Stimulated activated CD4-positive, alpha-beta T cell treated with anti-CD3 and anti-CD28 coated beads, TNF-alpha, amount 100 ng/mL, for 4 hours (primary cell): ENCODE measurements at places on chromosomes 6 and 20.

DNA sequence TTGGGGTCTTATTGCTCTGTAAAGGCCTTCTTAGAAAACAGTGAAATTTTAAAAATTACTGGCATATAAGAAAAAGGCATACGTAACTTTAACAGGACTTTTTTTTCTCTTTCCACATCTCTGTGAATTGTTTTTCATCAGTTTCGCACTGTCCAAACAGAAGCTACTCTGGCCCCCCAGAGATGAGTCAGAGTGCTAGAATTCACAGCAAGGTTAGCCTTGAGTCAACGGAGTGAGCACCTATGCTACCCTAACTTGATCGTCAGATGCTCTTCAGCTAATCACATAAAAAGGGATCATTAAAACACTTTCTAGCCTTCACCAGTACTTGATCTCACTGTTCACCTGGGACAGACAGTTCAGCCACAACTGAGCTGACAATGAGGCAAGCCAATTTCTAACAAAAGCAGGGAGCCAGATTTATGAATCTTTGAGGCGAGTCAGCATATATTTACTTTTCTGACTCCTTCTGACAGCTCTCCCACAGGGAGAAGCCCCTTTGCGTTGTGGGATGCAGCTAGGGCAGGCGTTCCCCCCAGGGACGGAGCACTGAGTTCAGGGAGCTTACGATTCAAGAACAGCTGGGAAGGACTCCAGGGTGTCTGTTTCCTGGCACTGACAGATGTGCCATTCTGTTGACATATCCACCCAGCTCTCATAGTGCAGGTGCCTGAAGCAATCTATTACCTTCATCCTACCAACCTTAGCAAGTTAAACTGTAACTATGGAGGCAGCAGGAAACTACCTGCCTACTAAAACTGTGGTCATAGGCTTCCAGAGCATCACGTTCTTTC is 46.4 kb upstream of the SPDEF start:
- DNase-seq: no peak

- DNase-seq: no peak
Observed at GRCh38 chr6:147194652-147195411, 9.4 kb upstream of the STXBP5 start.

- DNase-seq: no peak
Observed at GRCh38 chr6:22637782-22638181, 68.4 kb downstream of the HDGFL1 start.

DNA sequence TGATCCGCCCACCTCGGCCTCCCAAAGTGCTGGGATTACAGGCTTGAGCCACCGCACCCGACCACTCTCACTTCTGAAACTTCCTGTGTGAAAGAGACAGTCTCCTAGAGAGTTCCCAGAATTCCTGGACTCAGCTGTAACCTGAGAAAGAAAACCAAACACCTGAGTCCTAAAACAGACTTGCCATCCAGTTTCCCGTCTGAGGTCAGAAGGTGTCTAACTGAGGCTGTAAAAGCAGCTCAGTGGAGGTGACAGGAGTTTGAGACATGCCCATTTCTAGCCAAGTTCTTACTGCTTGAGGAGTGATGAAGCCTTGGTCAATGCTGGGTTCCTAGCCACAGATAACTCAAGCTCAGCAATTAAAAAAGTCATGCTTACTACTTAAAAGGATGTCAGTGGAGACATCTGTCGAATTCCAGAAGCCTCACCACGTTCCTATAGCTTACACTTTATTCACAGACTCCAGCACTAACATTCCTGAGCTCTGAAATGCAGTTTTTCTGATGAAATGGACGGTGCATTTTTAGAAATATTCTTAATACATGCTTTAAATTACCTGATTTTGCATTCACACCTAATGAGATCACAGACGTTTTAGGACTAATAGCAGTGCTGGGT is 6.1 kb downstream of the UQCC2 start:
- DNase-seq: no peak

DNA sequence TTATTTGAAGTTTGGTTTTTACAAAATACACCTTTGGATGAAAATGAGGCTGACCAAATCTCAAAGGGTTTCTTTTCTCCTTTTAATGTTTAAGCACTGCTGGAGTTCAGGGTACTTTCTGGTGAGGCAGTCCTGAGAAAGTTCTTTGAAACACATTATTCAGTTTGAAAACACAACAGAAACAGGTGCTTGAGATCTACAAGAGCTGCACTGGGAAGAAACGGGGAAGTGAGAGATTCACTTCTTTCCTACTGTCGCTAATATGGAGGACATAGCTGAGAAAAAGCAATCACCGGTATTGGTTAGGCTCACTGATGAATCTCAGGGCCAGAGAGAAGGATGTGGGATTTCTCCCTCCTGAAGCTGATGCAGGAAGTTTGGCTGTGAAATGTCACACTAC is 22.9 kb upstream of the TMEM170B start:
- DNase-seq: no peak

GRCh38 chr6:136011475-136011874 is 160.0 kb downstream of the PDE7B start:
- no peak for DNase-seq

- DNase-seq: no peak
Observed at GRCh38 chr20:49501917-49502316, 19.4 kb upstream of the KCNB1 start.

DNA sequence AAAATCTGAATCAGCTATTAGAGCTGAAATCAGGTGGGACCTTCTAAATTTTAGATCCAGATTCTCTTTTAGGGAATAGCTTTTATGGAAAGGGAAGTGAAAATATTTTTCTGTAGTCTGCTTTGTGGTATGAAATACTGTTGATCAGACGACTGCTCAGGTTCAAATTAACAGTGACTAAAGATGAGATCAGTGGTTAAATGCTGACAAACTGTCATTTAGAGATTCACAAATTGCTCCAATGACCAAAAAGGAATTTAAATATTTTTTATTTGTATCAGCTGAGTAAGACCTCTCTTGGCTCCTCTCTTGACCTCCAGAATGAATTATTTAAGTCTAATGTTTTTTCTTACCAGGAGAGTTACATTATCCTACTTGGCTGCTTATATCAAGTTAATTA is 77.3 kb downstream of the KCNQ5 start:
- no peak for DNase-seq

DNA sequence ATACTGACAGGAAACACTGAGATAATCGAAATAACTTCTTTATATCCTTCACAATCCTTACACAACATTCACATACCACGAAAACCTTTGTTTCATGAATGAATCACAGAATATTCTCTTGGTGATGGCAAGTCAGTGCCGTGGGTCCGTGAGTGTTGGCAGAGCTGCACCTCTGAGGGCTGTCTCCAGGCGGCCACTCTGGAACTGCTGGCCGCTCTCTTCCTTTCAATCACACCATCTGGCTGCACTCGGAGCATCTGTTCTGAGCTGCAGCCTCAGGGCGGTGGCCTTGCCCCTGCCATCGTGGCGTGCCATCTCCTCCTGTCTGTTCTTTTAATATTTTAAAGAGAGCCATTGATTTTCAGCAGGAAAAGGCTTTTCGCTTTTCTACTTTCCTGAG is 129.4 kb upstream of the AFDN start:
- no peak for DNase-seq

DNA sequence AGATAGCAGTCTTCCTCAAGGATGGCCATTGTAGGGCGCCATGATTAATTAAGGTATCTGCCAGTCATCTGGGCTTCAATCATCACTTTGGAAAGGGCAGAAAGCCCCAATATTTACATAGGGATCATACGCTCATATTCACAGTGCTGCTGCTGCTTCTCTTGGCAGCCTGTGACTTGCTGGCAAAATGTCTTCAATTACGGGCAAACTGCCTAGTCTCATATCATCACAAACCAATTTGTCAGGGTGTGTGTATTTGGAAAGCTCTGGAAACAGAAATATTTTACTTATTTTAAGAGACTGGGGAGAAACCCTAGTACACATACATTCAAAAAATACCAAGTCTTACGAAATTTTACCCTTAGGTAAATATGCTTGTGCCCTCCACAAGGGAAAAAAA is 77.6 kb downstream of the SAMD5 start:
- DNase-seq: no peak

GRCh38 chr6:139014945-139015344 is 13.6 kb upstream of the ABRACL start:
- no peak for DNase-seq

GRCh38 chr6:113352029-113352801 is 504.9 kb upstream of the MARCKS start:
- DNase-seq: no peak

- no peak for DNase-seq
Observed at GRCh38 chr20:7744411-7744810, 195.8 kb downstream of the HAO1 start.

- DNase-seq: no peak
Observed at GRCh38 chr6:136774228-136775041, 17.8 kb downstream of the MAP3K5 start.

GRCh38 chr6:90454836-90455427 is 131.9 kb downstream of the MAP3K7 start:
- no peak for DNase-seq

DNA sequence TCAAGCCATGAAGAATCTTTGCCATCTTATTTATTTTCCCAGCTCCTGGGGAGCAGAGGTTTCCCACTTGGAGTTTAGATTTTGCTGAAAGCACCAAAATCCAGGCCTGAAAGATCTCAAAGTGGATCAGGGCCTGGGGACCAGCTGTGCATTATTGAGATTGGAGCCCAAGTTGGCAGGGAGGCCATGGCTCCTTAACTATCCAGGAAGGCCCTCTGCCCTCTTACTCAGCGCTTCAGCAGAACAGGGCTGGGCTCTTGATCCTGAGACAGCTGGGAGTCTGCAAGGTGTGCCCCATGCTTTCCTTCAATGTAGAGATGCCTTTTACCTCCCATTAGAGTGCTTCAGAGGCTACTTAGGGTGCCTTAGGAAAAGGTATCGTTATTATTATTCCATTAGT is 24.6 kb downstream of the FOXO3 start:
- DNase-seq: no peak

GRCh38 chr6:45626087-45626891 is 248.6 kb upstream of the SUPT3H start:
- DNase-seq: no peak

DNA sequence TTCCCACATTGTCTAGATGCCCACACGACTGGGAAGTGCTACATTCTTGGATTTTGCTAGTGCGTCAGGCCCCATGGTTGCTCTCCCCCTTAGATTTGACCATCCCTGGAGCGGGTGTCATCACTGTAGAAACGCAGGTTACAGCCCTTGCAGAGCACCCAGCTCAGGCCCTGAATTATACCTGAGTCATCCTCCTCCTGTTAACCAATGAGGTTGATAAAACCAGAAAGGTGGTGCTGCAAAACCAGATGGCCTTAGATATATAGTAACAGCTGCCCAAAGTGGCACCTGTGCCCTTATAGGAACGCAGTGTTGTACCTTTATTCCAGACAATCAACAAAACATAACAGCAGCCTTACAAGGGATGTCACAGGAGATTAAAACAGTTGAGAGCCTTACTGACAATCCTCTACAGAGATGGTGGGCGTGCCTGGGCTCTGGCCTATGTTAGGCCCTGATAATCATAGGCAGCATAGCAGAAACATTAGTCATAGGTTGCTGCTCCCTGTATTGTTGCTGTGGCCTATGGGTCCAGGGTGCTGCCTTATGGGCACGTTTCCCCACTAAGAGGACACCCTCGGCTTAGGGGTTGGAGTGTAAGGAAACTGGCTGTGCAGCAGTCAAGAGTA is 33.6 kb upstream of the HSF2 start:
- no peak for DNase-seq

DNA sequence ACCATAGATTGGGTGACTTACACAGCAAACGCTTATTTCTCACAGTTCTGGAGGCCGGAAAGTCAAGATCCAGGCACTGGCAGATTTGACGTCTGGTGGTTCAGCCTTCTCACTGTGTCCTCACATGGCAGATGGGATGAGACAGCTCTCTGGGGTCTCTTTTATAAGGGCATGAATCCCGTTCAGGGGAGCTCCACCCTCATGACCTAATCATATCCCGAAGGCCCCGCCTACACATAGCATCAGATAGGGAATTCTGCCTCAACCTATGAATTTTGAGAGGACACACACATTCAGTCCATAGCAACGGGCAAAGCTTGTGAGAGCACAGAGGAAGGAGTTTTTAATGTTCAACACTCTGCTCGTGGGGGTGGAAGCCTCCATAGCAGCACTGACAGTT is 27.5 kb downstream of the DAAM2 start:
- no peak for DNase-seq

GRCh38 chr20:59588236-59588855 is 16.0 kb upstream of the PHACTR3 start:
- DNase-seq: no peak

DNA sequence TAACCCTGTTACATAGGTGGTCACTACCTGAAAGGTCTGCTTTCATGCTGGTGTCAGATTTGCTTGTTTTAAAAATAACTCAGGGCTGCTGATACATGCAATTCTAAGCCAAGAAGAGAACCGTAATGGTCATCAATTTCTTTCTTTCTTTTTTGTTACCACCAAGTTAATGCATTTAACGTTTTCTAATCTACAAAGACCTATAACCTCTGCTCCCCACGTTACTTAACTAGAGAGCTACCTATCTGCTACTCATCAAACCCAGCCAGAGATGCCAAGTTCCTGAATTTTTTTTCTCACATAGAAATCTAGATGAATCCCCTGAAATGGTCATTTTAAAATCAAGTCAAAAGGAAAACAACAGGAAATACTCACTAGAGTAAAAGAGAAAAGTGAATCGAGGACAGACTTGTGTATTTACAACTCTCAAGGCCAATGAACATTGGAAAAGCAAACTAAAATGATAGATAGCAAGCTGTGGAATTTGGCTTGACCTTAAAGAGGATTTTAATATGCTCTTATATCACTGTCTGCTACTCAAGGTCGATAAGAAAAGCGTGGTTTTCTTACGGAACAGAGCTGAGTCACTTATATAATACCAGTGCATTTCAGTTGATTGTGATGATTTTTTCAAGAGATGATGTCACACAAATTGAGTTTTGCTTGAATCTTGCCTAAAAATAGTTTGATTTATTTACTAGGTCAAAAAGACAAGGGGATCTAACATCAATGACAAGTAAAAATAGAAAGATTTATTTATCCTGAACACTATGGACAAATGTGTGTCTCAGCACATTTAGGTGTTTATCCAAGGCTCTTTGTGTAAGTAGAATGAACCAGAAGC is 67.9 kb downstream of the SGK1 start:
- DNase-seq: no peak

- no peak for DNase-seq
Observed at GRCh38 chr20:58523971-58524315, 8.7 kb upstream of the APCDD1L start.

DNA sequence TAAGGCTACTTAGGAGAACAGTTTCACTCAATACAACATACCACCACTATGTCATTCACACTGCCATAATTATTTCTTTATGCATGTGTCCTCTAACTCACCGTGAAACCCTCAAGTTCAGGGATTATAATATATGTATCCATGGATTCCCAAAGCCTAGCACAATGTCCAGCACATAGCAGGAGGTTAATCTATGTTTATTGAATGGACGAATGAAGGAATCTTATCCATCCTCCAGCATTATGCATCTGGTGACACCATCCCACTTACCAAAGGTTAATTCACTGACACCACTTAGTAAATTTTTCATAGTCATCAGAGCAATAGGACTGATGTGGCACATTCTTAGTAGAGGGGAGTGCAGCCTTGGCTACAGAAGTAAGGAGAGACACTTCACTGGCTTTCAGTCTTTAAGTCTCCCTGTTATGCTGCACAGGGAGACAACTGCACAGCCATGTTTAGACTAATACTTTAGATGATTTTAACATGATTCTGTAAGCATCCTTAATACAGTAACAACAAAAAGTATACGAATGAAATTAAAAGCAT is 49.7 kb downstream of the EPHA7 start:
- no peak for DNase-seq
